ENCODE measurements at places on chromosomes 2 and 18.

DNA sequence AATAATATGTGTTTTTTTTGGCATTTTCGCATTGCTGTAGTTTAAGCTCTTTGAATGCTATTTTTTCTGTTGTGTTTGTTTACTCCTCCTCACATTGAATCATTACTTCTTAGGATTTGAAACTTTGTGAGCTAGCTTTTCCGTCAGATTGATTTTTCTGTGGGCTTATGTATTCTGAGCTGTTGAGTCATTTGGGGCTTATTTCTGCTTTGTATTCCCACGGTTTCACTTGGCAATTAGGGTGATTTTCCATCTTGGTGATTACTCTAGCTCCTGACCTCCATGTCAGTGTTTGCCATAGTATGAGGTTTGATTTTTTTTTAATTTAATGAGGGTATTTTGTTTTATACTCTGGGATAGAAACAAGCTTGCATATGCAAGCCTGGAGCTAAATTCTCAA, 200.0 kb downstream of the CCDC102B start:
- no peak for DNase-seq

DNA sequence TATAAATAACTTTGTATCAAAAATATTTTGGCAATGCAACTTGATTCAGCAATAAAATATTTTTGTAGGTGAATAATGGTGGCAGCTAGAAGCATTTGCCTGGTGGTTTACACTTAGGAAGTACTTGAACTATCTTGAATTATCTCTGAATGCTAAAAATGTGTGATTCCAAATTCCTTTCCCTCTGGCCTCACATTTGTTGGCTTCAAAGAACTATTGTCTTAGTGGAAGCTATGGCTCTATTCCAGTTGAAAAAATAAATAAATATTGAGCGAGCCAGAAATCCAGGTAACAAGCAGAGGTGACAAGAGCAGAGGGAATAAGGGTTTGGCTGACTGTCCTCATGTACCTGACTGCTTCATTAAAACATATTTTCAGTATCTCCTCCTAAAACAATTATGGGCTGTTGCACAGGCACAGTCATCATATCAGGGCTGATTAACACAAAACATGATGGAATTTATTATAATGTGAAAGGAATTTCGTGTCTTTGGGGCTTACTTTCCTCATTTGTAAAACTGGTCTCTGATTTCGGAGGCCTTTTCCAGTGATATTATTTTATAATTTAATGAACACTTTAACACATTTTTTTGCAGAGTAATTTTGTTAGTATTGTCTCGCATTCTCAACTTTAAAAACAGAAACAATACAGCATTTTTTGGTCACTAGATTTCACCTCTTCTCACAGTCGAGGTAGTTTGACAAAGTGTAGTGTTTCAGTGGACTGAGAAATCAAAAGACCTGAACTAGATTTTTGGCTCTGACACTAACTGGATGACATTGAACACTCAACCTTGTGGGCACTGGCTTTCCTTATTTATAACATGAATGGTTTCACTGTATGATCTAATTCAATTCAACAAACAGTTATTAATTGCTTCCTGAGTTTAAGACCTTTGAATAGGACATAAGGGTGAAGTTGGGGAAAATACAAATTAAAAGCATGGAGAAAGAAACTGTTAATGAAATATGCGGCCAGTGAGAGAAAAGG, 7.8 kb upstream of the CAVIN2 start:
- DNase-seq, result no peak

DNA sequence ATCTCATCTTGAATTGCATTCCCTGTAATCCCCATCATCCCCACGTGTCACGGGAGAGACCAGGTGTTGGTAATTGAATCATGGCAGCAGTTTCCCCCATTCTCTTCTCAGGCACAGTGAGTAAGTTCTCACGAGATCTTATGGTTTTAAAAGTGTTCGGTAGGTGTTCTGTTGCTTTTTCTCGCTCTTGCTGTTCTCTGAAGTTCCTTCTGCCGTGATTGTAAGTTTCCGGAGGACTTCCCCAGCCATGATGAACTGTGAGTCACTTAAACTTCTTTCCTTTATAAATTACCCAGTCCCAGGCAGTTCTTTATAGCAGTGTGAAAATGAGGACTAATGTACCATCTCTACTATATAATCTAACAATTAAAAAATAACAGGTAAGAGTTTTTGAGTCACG, 409.9 kb upstream of the NRXN1 start:
- DNase-seq, result no peak

- DNase-seq, result no peak
Measured at GRCh38 chr18:8794156-8794933, 89.0 kb downstream of the MTCL1 start.

- no peak for DNase-seq
Measured at GRCh38 chr2:129330504-129330903, 649.0 kb upstream of the RAB6C start.

GRCh38 chr2:36371928-36372391, 16.4 kb downstream of the CRIM1 start:
- no peak for DNase-seq

GRCh38 chr18:77495982-77496690, 246.5 kb downstream of the GALR1 start:
- DNase-seq, result no peak

GRCh38 chr2:216370961-216371712, 1.1 kb downstream of the MARCHF4 start:
- DNase-seq, result no peak

GRCh38 chr2:20414806-20415205, 32.1 kb upstream of the RHOB start:
- DNase-seq, result no peak

GRCh38 chr2:55010915-55011314, 39.3 kb downstream of the RTN4 start:
- DNase-seq, result peak; percentile 20

GRCh38 chr18:67305466-67305865, 211.1 kb downstream of the DSEL start:
- no peak for DNase-seq

GRCh38 chr2:6741229-6741628, 124.5 kb downstream of the CMPK2 start:
- no peak for DNase-seq

DNA sequence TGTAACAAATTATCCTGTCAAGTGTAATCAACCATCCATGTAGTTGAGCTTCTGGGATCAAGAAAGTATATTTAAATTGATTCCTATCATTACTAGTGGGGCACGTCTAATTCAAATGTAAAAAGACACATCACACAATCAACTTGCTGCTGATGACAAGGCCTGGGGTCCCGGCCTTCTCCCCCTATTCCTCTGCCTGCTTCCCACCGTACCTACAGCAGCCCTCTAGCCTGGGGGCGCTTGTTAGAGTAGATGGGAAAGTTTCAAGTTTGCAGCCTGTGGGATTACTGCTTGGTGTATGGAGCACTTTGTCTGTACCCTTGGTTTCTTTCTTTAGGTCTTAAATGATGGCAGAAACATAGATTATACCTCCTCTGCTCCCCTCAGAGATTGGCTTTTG, 333.3 kb upstream of the KYNU start:
- DNase-seq, result no peak

DNA sequence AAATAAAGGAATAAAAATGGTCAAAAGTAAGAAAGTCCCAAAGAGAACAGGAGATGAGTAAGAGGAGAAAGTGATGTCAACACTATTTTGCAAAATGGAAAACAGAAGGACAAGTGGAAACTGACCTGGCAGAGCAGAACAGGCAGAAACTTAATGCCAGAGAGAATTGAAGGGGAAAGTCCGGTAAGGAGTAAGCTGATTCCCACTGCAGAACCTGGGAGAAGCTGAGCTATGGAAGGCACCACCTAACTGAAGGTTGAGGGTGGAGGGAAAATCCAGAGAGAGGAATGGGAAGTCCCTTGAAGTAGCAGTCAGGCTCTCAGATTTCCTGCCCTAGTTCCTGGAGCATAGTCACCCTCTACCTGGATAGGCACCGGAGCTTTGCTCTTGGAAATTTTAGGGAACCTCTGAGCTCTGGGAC, 59.8 kb downstream of the MOGAT1 start:
- DNase-seq, result no peak

- no peak for DNase-seq
Measured at GRCh38 chr2:191411472-191411871, 166.3 kb downstream of the MYO1B start.

DNA sequence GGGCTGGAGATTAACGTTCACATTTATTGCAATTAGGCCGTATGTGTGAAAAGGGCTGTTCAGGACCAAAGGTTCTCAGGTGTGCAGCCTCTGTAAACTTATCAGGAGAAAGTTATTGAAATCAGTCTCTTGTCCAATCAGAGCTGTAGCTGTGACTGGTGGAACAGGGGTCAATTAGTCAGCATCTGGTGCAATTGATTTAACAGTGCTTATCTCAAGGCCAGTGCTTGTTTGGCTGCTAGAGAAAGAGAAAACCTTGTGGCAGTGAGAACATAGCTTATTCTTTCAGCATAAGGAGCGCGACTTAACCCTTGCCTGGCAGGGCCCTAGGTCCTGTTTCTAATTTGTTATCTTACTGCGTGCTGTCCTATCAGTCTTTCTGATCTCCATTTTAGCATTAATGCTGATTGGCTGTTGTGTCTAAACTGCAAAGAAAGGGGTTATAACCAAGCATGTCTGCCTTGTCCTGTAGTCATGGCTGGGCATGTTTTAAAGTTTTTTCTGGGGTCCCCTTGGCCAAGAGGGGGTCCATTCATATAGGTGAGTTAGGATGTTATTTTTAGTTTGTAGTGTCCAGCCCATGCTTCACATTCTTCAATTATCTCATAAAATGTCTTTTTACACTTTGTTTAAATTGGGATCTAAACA, 66.4 kb downstream of the CYB5A start:
- DNase-seq, result peak; percentile 70

GRCh38 chr2:131054488-131054887, 38.8 kb downstream of the FAM168B start:
- no peak for DNase-seq

GRCh38 chr2:144279165-144279564, 240.8 kb downstream of the ZEB2 start:
- no peak for DNase-seq
